ENCODE measurements at places on chromosomes 12 and 14.

- DNase-seq, result no peak
These were observed 19.4 kb downstream of the B4GALNT3 start for GRCh38 chr12:479161-479560.

DNA sequence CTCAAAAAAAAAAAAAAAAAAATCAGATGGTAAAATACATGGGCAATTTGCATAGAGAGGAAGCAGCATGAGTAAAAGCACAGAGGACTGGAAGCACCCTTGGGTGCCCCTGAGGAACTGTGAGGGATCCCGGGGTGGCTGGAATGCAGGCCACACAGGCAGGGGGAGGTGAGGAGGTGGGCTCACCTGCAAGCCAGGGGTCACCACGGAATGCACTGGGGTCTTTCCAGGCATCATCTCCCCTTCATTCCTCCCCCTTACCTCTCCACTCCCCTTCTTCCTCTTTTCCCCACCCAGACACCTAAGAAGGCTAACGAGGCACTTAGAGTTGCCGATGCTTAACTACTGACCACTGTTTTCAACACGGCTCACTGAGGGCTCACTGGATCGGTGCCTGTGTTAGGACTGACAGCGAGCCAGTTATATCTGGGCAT, 14.4 kb upstream of the HIP1R start:
- no peak for DNase-seq

GRCh38 chr12:51832354-51833107, 16.0 kb downstream of the FIGNL2 start:
- no peak for DNase-seq

DNA sequence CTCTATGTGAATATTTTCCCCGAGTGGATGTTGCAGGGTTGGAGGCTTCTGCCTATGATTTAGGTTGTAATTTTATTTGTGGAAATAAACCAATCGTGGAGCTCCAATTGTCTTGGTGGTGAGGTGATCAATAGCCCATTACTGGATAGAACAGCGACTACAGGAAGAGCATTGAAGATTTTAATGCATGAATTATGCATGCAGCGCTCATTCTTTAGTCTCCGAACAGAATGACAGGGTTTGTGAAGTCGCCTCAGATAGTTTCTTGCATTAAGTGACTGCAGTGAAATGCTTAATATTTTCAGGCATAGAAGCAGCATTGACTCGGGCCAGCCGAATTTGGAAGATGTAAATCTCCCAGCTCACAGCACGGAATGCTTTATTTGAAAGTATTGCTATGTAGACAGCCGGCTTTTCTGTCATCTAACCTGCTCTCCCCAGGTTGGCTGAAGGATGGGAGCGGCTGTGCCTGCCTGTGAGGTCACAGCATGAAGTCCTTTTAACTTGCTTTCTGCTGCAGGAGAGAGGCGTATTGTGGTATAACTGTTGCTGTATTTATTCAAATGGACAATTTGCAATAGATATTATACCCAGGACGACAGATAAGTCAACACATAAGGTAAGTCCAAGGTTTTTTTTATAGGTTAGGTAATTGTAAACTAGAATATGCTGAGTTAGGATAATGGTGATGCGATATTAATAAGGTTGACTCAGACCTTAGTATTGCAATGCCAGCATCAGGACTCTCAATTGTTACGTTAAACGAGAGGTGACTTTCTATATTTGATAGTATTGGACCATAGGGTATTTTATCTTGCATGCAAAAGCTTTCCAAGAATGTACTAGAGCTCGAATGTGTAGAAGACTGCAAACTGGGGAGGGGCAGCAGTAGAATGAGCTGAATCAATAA, 135.7 kb downstream of the CNTN1 start:
- DNase-seq, result no peak

- DNase-seq, result no peak
These were observed 77.5 kb upstream of the KICS2 start for GRCh38 chr12:64299628-64300027.
